Activated T-cell treated with anti-CD3 and anti-CD28 coated beads, Interleukin-2, amount 50 U/mL, for 72 hours (primary cell): ENCODE measurements at places on chromosomes 5 and 9. TPM values are rescaled to one million over a fixed set of nuclear protein-coding genes. Genes with fewer than 3 reads are reported as not detected.

- DNase-seq: no peak
Measured at GRCh38 chr9:136517012-136517743, 28.7 kb downstream of the NOTCH1 start.

- DNase-seq: no peak
Measured at GRCh38 chr9:123421801-123422455, 65.9 kb downstream of the CRB2 start.

DNA sequence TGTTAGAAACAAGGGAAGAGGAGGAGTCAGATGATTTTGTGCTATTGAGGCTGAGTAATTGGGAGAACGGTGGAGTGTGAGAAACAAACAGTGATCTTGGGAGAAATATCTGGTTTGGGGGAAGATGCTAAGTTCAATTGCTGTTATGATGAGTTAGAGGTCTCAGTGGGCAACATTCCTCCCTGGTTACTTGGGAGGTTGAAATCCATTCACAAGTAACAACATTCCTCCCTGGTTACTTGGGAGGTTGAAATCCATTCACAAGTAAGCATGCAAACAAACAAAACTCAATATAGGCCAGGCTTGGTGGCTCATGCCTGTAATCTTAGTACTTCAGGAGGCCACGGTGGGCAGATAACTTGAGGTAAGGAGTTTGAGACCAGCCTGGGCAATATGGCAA is 38.7 kb downstream of the AGXT2 start:
- DNase-seq: no peak

- no peak for DNase-seq
Measured at GRCh38 chr9:131100445-131100844, 4.1 kb downstream of the AIF1L start.

The CATSPER3 gene
- 1.1 TPM for total RNA-seq

The F2RL1 gene
- total RNA-seq: 1.6 TPM

The HARS2 gene
- 31.2 TPM for total RNA-seq
